ENCODE measurements at places on chromosomes 3 and 15. TPM values are rescaled to one million over a fixed set of nuclear protein-coding genes. Genes with fewer than 3 reads are reported as not detected.

GRCh38 chr3:112503304-112503972 lies 4.2 kb upstream of the BTLA start:
- DNase-seq: no peak

DNA sequence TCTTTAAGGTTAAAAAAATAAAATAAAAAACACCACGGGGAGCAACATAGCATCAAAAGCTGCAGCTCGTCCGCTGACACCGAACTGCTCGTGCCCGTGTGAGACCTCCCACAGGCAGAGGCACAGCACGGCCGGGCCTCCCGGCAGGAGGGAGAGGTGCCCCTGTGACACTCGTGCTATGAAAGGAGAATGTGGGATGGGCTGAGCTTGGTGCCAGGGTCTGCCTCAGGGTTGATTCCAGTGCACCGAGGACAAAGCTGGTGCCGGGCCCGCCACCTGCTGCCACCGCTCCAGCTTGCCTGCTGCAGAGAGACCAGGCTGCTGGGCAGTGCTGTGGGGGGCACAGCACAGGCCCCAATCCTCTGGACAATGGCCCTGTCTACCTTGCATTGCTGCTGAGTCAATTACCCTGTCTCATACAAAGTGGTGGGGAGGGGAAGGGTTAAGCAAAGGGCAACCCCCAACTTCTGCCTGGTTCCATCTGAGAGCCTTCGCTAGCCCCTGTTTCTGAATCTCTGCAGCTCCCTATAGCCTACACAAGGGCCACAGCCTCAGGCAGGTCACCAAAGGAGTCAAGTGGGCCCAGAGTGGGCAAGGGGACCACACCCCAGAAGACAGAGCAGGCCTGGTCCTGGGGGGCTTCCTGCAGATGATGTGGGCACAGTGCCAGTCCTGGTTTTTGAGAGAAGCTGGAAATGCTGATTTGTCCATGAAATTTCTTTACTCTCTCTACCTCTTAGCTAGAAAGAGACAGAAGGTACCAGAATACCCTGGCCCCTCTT lies 74.0 kb upstream of the SNRPA1 start:
- no peak for DNase-seq

- DNase-seq: peak; percentile 99
These were observed 64.8 kb downstream of the RFTN1 start for GRCh38 chr3:16448639-16449070.

DNA sequence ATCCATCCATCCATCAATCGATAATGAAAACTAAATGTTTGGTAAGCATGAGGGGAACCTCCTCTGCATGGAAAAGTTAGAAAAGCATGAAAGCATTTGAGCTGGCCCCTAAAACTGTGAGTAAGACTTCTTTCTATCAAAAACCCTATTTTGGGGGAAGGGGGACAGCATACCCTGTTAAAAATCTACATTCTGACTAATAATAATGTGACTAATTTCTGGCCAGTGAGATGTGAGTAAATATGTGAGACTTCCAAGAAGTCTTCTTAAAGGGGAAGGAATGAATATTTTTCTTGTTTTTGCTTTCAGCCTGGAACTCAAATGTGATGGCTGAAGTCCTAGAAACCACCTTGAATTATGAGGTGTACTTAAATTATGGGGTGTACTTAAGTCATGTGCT lies 54.9 kb downstream of the C3orf85 start:
- DNase-seq: no peak

DNA sequence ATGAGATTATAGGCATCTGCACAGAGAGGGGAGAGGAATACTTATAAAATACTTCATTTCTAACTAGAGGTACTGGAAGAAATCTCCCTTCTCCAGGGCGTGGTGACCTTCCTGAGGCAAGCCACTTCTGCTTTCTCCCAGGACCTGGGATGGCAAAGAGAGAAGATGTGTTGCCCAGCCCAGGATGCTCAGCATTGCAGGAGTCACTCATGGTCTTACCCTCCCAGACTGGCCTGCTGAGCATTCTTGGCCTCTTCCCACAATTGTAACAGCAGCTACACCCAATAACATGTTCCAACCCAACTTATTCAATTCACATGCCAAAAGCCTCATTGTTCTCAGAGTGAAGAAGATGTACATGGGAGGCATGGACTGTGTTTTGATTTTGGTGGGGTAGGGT lies 37.9 kb downstream of the IL20RB start:
- no peak for DNase-seq

GRCh38 chr15:77083381-77084160 lies 12.7 kb upstream of the TSPAN3 start:
- DNase-seq: no peak

DNA sequence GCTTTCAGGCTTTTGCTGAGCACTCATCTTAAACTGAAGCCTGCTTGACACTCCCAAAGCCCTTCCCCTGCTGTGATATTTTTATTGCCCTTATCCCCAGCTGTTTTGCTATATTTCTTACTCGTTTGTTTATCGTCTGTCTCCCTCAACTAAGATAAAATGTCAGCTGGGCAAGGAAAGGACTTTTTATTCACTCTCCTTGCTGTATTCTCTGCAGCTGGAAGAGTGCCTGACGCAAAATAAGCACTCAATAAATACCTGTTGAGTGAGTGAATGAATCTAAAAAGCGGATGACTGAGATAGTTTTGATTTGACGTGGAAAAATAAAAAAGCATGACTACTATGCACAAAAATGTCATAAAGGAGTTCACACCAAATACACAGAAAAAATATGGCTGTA lies 84.8 kb upstream of the POMGNT2 start:
- DNase-seq: peak; percentile 67

- no peak for DNase-seq
These were observed 60.3 kb downstream of the BDH1 start for GRCh38 chr3:197495499-197495898.

- DNase-seq: no peak
These were observed 15.4 kb downstream of the PTX3 start for GRCh38 chr3:157452097-157452496.

GRCh38 chr3:196193133-196193735 lies 18.0 kb downstream of the ZDHHC19 start:
- DNase-seq: no peak

The FHIT gene
- 2.1 TPM for total RNA-seq

The ADAMTS9 gene
- 1.8 TPM for total RNA-seq

The ENTPD3 gene
- under 0.01 TPM for total RNA-seq

Data from fibroblast of lung (primary cell).